Left ventricle myocardium superior (tissue), 1 donor: ENCODE measurements at places on chromosomes 2 and 18.

DNA sequence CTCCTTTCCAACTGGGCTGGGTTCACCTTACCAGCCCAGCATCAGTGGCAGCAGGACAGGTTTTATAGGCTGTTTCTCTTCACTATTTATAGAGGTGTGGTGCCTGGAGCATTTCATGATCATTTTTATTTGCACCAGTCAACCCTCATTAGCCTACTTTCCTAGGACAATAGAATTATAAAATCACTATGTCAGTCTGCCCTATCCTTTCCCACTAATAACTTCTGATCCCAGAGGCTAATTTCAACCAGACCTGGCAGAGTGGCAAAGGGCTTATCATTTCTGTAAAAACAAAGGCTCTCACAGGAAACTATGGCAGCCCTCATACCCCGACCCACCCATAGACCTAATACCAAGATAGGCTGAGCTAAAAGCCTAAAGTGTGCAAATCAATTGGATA lies 243.5 kb upstream of the TMEFF2 start:
- DNase-seq = no peak

DNA sequence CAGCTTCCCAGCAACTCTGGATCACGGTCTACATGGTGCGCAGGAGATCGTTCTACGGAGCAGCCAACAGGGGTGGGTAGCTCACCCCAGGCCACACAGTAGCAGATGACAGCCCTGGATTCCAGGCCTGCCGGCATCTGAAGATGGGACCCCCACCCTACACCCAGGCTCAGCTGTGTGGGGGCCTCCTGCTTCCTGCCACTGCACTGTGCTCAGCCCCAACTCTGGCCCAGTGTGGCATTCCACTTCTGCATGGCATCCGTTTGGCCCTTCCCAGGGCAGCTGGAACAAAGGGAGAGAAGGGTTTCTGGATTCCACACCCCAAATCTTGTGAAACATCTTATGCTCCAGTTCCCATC lies 9.1 kb downstream of the PER2 start:
- DNase-seq = peak; percentile 14

- no peak for DNase-seq
These were observed 3.2 kb downstream of the NOTO start for GRCh38 chr2:73205611-73206010.

- no peak for DNase-seq
These were observed 3.2 kb downstream of the GATA6 start for GRCh38 chr18:22172594-22173049.

- DNase-seq = no peak
These were observed 7.2 kb downstream of the BOLL start for GRCh38 chr2:197777823-197778407.

DNA sequence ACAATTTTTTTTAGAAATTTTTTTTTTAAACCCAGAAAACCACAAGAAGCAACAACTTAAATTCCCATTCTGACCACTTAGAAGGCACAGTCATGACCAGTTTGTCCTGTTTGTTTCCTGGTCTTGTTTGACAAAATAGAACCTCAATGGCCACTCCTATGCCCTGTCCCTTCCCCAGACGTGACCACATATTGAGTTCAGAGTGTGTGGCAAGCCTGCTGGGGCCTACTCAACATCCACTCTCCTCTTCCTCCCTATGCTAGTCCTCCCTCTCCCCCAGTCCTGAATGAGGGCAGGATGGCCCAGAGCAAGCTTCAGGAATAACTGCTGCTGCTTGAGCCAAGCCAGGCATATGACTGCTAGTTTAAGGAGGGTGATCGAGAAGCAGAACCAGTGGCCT lies 89.6 kb downstream of the PRELID3A start:
- no peak for DNase-seq

DNA sequence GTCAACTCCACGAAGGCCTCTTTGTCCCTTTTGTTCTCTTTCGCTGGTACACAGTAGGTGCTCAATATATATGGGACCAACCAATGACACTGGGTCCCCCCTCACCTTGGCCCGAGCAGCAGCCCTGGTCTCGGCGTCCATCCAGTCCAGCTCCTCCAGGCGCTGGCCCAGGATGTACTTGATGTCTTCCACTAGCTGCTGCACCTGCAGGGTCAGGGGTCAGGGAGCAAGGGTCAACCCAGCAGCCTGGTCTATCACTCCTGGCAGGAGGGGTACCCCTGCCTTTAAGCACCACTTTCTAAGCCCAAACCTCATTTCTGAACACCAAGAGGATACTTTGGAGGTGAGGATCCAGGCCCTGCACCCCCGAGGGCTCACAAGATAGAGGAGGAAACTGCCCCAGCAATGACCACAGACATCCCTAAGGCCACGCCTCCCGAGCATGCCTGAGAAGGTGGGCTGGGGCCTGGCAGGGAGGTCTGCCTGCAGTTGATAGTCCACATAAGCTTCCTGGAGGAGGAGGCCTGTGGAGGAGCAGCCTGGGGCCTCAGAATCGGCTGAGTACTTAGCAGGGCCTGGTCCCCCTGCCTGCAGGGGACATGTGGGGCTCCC lies 4.2 kb downstream of the ECEL1 start:
- no peak for DNase-seq

- DNase-seq = no peak
These were observed at the start of gene CTLA4 for GRCh38 chr2:203867561-203868200. Gene CTLA4, plus strand, starts transcription at chr2:203867771. Its CDS starts 172 bp downstream, at chr2:203867943.

- no peak for DNase-seq
These were observed 131.5 kb upstream of the SNTG2 start for GRCh38 chr2:819121-819520.

- no peak for DNase-seq
These were observed 675 bp upstream of the SPIRE1 start for GRCh38 chr18:12658426-12659138.

DNA sequence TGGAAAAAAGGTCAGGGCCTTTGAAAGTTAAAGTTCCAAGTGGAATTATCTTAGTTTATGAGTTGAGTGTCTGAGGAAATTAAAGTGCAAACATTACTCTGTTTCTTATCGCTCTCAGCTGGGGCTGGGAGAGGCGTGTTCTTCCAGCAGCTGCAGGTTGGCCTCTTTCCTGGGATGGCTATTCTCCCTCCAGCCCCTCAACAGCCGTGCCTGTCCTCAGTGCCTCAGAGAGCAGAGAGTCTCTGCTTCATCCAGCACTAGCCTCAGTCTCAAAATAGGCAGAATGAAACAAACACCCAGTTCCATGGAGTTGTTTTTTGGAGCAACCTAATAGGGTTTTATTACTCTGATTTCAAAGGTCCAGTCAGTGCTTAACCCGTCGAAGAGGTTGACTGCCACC lies 298.1 kb downstream of the GALR1 start:
- peak; percentile 64 for DNase-seq

GRCh38 chr18:38576916-38577315 lies 1011.3 kb upstream of the CELF4 start:
- DNase-seq = no peak
